Fibroblast of skin of left quadriceps (primary cell): ENCODE measurements at places on chromosomes 6 and 20.

DNA sequence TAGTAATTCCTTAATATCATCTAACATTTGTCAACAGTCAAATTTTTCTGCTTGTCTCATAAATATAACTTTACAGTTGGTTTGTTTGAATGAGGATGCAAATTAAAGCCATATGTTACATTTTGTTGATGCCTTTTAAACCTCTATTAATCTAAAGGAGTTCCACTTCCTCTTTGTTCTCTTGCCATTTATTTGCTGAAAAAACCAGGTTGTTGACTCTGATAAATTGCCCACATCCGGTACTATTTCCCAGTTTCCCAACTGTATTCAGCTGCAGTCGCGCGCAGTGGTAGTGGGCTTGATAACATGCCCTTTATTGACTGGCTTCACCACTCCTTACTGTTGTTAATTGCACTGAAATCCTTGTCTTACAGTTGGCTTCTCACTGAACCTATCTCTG, 32.8 kb upstream of the SIRPB2 start:
- no peak for DNase-seq

GRCh38 chr6:7389162-7389450, 436 bp downstream of the CAGE1 start:
- no peak for DNase-seq

DNA sequence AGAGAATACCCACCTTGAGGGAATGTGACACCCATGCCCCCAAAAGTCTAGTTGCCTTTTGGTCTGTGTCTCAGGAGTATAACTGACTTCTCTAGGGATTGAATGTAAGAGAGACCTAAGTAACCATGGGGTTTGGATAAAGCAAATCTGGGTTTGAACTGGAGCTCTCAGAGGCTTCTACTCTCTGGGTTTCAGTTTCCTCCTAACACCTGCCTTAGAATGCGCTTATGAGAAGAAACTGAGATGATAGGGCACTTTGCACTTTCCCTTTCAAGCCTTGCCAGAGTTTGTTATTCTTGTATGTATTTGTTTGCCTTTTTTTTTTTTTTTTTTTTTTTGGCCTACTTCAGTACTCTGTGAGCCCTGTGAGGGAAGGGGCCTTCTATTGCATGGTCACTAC, 19.4 kb downstream of the SDHAF4 start:
- no peak for DNase-seq

DNA sequence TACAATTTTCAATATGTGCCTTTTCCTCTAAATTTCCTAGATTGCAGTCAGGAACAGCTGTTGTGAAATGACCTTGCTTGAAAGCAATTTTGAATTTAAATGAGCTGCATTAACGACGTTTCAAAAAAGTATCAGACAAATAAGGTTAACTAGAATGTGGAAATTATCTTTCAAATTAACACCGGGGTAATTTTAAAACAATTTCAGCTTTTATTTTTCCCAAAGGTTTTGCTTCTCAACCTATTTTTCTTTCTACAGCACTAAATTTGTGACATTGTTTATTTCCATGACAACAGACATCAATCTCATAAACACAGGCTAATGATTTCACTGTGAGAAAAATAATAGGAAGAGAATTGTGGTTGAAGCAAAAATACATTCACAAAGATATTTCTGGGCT, 38.5 kb downstream of the COL12A1 start:
- DNase-seq: no peak

- no peak for DNase-seq
These were observed 15.7 kb upstream of the EIF2S2 start for GRCh38 chr20:34127792-34128191.

- DNase-seq: no peak
These were observed 13.5 kb upstream of the RAB5IF start for GRCh38 chr20:36591854-36592641.

- DNase-seq: no peak
These were observed 668 bp downstream of the PKIB start for GRCh38 chr6:122610690-122611455.

DNA sequence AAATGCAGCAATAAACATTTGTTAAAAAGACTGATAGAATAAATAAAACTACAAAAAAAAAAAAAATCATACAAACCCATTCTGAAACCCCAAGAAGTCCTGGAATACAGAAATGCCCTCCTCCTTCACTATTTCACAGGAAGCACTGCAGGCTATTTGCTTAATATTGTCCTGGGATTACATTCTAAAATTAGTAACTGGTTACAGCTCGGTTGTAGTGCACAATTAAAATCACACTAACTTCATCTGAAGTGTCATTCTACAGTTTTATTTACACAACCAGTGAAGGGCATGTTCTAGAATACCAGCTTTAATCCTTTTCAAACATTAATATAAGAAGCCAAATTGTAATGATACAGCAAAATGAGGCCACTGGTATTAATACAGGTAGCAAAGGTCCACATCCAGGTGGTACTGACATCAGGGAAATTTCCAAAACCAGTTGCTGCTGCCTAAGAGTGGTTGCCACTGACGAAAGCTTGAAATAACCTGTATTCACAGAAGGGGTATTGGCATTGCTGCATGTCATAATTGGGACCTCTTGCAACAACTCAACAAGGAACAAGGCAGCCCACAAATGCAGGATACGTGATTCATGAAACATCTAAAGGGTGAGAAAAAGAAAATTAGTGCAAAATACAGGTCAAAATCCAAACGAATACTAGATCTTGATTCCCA, 26.9 kb downstream of the AKIRIN2 start:
- no peak for DNase-seq

DNA sequence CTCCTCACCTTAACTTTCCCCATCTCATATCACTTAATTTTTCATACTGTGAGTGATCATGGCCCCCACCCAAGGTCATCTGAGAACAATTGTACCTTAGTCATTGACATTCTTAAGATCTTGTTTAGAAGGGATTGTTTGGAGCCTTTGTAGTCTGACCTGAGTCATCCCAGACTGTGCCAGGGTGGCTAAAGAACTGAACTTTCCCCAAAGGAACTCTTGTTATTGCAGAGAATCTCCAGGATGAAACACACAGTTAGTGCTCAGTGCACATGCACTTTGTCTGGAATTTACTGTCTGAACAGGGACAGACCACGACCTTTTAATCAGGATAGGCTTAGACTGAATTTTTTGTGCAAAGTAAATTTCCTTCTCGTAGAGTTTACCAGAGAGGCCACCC, 112.6 kb upstream of the CCN2 start:
- no peak for DNase-seq

DNA sequence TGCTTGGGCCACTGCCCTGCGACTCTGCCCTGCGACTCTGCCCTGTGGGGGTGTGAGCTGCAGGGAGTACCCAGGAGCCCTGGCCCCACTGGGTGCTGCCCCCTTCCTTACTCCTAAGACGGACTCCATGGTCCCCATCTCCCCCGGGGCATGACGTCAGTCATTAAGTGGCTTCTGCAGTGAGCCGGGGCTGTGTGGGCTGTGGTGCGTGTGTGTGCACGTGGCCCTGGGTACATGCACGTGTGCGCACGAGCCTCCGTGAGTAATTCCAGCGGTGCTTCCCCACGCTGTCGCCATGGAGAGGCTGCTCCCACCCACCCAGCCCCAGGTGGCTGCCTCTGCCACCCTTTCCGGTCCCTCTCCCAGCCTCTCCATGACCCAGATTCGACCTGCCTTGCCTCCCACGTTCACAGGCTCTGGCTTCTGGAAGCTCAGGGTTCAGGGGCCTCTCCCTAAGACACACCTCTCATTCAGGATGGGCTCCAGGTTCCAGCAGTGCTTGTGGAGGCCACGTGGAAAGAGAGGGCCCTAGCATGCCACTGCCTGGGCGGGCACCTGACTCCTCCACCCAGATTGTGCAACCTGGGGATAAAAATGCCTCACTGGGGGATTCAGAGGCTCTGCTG, 88.3 kb downstream of the DLGAP4 start:
- no peak for DNase-seq

DNA sequence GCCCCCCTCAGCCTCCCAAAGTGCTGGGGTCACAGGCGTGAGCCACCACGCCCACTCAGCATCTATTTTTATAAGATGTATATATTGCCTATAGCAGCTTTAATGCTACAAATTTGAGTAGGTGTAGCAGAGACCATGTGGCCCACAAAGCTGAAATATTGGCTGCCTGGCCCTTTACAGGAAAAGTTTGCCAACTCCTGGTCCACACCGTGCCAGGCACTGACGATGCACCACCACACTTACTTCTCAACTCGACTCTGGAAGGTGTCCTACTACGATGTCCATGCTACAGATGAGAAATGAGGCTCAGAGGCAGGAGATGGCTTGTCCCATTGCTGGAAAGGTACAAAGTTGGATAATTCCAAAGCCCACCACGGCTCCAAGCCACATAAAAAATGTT, 17.2 kb upstream of the SRSF6 start:
- no peak for DNase-seq

DNA sequence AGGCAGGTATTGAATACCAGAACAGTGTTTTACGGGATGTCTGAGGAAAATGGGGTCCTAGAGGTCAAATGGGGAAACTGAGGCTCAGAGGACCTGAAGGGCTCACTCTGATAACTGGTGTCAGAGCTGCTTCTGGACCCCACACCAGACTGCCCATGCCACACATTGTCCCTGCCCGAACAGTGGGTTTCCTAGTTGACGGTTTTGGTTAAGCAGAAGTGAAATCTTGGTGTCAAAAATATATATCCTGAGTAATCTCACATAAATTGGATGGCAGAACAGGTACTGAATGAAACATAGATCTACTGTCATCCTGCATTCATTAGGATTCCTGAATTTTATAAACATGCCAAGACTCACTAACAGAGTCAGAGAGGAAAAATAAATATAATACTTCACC, 16.3 kb downstream of the NOX3 start:
- DNase-seq: no peak

DNA sequence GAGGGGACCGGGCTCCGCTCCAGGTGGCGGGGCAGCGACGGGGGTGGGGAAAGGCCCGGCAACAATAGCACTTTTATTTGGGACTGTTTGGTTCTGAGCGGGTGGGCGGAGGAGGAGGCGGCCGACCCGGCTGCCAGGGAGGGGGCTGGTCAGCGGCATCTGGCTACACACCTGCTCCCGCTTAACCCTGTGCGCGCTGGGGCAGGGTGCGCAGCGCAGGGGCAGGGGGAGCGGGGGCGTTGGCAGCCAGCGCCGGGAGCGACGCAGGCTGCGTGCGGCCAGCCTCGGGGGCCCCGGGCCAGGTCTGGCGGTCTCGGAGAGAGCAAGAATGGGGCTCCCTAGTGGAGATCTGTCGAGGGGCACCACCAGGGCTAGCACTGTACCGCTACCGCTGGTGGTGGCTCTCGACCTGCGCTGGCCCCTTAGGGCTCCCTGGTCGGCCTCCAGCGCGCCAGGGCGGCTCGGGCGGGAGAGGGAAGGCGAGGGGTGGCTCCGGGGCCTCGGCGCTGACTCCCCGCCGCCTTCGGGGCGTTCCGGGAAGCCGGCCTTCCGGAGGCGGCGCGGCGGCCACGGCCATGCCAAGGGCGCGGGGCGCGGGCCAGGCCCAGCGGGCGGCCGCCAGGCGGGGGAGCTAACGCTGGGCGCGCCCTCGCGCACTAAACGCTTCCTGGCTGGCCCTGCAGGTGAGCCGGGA, 92.4 kb downstream of the NCR2 start:
- no peak for DNase-seq
